ENCODE measurements at places on chromosomes 5 and 9.

DNA sequence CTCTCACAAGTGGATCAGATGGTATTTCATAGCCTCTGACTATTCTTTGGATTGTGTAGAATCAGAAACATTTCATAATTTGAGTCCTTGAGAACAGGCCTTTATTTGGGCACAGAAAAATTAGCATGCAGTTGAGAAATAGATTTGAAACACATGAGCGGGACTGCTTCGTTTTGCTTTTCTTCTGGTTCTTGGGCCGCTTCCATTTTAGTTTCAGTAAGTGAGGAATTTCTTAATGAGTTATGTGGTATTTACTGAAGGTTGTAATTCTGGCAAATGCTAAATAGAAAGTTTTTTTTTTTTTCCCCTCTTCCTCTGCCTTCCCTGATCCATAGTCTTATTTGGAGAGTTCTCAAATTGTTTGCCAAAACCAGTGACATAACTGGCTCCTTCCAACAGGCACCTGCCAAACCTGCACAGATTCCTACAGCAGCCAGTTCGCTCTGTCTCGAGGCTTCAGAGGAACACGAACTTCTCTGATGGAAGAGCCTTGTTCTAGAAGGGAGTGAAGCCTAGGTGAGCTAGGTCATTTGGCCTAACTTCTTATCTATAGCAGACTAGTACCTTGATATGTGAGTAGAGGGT, 71.2 kb upstream of the SLC28A3 start:
- H3K4me3 ChIP-seq, result no peak overlapping the region
- no peaks in the 10 kb centered on the region for H3K36me3 ChIP-seq
- H3K4me1 ChIP-seq, result peaks cover 2% of the 10 kb centered on the region

- H3K36me3 ChIP-seq, result peaks cover 3% of the 10 kb centered on the region
- H3K27ac ChIP-seq, result peak overlapping the region; percentile 11
- no peak for DNase-seq
- H3K4me1 ChIP-seq, result peaks cover 14% of the 10 kb centered on the region
- H3K4me3 ChIP-seq, result no peak overlapping the region
- H3K27me3 ChIP-seq, result no peaks in the 10 kb centered on the region
Observed at GRCh38 chr5:142869886-142870285, 99.7 kb downstream of the ARHGAP26 start.

GRCh38 chr9:38284588-38285051, 107.9 kb upstream of the ALDH1B1 start:
- H3K27me3 ChIP-seq, result peaks cover 10% of the 10 kb centered on the region
- peaks cover 3% of the 10 kb centered on the region for H3K4me1 ChIP-seq
- no peak overlapping the region for H3K4me3 ChIP-seq
- DNase-seq, result no peak
- no peak overlapping the region for H3K27ac ChIP-seq

- no peak for DNase-seq
- no peak overlapping the region for H3K27ac ChIP-seq
- no peaks in the 10 kb centered on the region for H3K27me3 ChIP-seq
- H3K36me3 ChIP-seq, result no peaks in the 10 kb centered on the region
- no peak overlapping the region for H3K4me3 ChIP-seq
Observed at GRCh38 chr5:34721327-34721726, 65.2 kb downstream of the RAI14 start.

- no peak for DNase-seq
- H3K27ac ChIP-seq, result no peak overlapping the region
- H3K4me3 ChIP-seq, result no peak overlapping the region
- H3K36me3 ChIP-seq, result no peaks in the 10 kb centered on the region
- H3K27me3 ChIP-seq, result no peaks in the 10 kb centered on the region
Observed at GRCh38 chr5:124210111-124210910, 536.1 kb downstream of the ZNF608 start.

- H3K27ac ChIP-seq, result no peak overlapping the region
- DNase-seq, result no peak
- H3K36me3 ChIP-seq, result no peaks in the 10 kb centered on the region
- H3K27me3 ChIP-seq, result no peaks in the 10 kb centered on the region
- no peaks in the 10 kb centered on the region for H3K4me1 ChIP-seq
- H3K4me3 ChIP-seq, result no peak overlapping the region
Observed at GRCh38 chr5:43363445-43364152, 48.6 kb downstream of the CCL28 start.

- H3K36me3 ChIP-seq, result no peaks in the 10 kb centered on the region
- no peak overlapping the region for H3K27ac ChIP-seq
- peaks cover 13% of the 10 kb centered on the region for H3K4me1 ChIP-seq
- DNase-seq, result no peak
Observed at GRCh38 chr5:137858954-137859353, 8.7 kb upstream of the MYOT start.

GRCh38 chr9:70480405-70480980, 66.0 kb upstream of the KLF9 start:
- peaks cover 12% of the 10 kb centered on the region for H3K27me3 ChIP-seq
- H3K36me3 ChIP-seq, result no peaks in the 10 kb centered on the region
- H3K4me1 ChIP-seq, result peaks cover 4% of the 10 kb centered on the region
- H3K27ac ChIP-seq, result no peak overlapping the region

GRCh38 chr9:40926404-40927259, 201.8 kb downstream of the FOXD4L6 start:
- no peak for DNase-seq
- no peaks in the 10 kb centered on the region for H3K27me3 ChIP-seq
- no peaks in the 10 kb centered on the region for H3K4me1 ChIP-seq
- H3K27ac ChIP-seq, result no peak overlapping the region

DNA sequence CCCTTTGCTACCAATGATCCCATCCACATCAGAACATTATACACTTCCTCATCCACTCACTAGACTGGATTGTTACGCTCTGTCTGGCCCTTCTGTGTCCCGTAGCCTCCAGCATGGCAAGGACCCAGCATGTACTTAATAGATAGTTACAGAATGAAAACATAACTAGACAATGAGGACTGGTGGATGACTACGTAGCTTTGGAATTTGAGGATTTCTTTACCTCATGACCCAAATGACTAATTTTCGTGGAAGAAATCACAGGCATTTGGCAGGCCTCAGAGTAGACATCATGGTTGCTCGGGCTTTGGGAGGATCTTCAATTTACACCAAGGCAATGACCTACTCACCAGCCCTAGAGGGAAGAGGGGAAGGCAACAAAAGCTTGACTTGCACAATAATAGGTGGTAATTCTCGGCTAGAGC, 299.8 kb downstream of the TLE1 start:
- H3K27ac ChIP-seq, result no peak overlapping the region
- no peaks in the 10 kb centered on the region for H3K4me1 ChIP-seq
- DNase-seq, result no peak
- H3K4me3 ChIP-seq, result no peak overlapping the region

DNA sequence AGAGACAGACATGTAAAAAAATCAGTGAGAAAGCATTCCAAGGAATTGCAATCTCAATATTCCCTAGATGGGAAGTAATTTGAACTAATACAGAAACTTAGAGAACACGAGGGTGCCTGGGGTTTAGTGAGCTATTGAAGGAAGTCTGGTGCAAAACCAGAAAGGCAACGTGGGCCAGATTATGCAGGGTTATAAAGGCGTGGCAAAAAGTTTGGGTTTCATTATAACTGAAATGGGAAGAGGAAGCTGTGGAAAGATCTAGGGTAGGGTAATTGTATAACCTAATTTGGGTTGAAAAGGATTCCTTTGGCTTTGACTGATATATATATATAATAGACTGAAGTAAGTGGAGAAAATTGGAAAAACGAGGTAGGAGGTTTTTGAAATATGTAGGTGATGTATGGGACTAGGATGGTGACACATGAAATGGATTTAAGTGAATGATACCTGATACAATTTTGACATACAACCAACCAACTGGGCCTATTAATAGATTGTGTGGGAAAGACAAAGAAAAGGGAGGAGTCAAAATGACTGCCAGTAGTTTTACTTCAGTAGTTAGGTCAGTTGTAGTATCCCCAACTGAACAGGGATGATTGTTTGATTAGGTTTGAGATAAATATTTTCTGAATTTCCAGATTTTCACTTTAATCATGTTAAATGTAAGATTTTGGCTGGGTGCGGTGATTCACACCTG, 65.3 kb downstream of the FAM174A start:
- no peak overlapping the region for H3K27ac ChIP-seq
- H3K4me1 ChIP-seq, result no peaks in the 10 kb centered on the region
- H3K27me3 ChIP-seq, result no peaks in the 10 kb centered on the region

DNA sequence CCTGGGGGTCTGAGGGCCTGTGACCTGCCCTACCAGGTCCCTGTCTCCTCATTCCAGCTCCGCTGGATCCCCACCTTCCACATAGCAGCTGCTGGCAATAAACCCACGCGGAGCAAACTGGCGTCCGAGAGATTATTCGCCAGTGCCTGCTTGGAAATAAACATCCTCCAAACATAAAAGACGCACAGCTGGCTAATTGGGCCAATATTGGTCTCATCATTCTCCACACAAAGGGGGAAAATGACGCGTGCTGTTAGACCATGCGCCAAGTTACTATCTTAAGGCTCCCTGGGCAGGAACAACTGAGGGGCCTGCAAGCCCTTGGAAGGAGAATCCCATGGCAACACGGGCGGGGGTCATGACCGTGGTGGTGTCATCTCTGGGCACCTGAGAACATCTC, 73.3 kb upstream of the SARDH start:
- DNase-seq, result no peak
- H3K36me3 ChIP-seq, result no peaks in the 10 kb centered on the region
- H3K27me3 ChIP-seq, result no peaks in the 10 kb centered on the region

DNA sequence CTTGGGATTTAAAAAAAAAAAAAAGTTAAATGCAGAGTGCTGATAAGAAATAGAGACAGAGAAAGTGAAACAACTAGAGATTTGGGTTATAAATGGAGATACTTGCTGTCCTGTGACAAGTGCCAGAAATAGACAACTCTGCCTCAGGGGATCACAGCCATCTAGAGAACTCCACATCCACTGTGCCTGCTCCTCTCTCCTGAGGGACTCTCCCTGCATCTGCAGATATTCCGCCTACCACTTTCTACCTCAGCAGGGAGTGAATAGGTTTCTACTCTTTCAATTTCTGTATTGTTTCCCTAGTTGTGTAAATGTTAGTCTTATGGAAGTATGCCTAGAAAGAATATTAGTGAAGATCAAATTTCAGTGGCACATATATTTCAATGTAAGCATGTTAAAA, 307.2 kb downstream of the HTR1A start:
- H3K27me3 ChIP-seq, result no peaks in the 10 kb centered on the region
- no peak overlapping the region for H3K4me3 ChIP-seq
- DNase-seq, result no peak
- H3K36me3 ChIP-seq, result no peaks in the 10 kb centered on the region
- H3K4me1 ChIP-seq, result no peaks in the 10 kb centered on the region
